Psoas muscle (tissue), 8 donors: ENCODE measurements at places on chromosomes 7 and 10. TPM values are rescaled to one million over a fixed set of nuclear protein-coding genes. Genes with fewer than 3 reads are reported as not detected.
A peak's percentile ranks its signal among the peaks of the same experiment; 100 is the strongest.

- no peaks in the 10 kb centered on the region for H3K4me1 ChIP-seq
- no peak overlapping the region for H3K4me3 ChIP-seq
Measured at GRCh38 chr7:91162436-91162835, 101.8 kb upstream of the FZD1 start.

- no peak overlapping the region for H3K27ac ChIP-seq
- no peak for DNase-seq
- no peak overlapping the region for H3K4me3 ChIP-seq
- H3K27me3 ChIP-seq: no peaks in the 10 kb centered on the region
Measured at GRCh38 chr7:107628461-107629064, 32.1 kb upstream of the SLC26A4 start.

The GSTO1 gene
- total RNA-seq: 222 TPM

GRCh38 chr10:24168258-24169170 lies 40.4 kb upstream of the KIAA1217 start:
- no peak overlapping the region for H3K4me3 ChIP-seq
- no peaks in the 10 kb centered on the region for H3K36me3 ChIP-seq
- peaks cover 10% of the 10 kb centered on the region for H3K4me1 ChIP-seq
- no peaks in the 10 kb centered on the region for H3K27me3 ChIP-seq
- DNase-seq: no peak

DNA sequence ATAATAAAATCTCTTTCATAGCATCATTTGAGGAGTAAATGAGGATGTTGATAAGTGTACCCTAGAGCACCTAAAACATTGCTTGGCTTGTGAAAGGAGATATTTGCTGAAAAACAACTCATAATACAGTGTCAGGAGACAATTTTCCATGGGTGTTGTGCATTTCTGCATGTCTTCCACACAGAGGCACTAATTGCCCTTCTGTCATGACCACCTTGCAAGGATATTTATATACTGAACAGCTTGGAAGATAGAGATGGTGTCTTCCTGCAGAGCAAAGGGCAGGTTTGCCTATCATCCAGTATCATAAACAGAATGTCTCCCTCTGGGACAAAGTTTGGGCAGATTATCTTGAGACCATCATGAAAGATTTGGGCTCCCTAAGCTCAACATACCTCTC lies 495.2 kb upstream of the LRRN3 start:
- no peaks in the 10 kb centered on the region for H3K4me1 ChIP-seq
- no peaks in the 10 kb centered on the region for H3K36me3 ChIP-seq
- H3K27ac ChIP-seq: no peak overlapping the region
- no peak for DNase-seq
- no peak overlapping the region for H3K4me3 ChIP-seq
- no peaks in the 10 kb centered on the region for H3K27me3 ChIP-seq

DNA sequence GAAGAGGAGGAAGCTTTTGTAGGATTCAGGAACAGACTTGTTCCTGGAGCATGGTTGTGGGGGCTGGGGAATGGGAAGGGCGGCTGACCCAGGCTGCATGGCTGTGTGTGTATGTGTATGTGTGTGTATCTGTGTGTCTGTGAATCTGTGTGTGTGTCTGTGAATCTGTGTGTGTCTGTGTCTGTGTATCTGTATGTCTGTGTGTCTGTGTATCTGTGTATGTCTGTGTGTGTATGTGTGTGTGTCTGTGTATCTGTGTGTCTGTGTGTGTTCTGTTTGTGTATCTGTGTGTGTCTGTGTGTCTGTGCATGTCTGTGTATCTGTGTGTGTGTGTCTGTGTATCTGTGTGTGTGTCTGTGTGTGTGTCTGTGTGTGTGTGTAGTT lies 6.6 kb upstream of the STX1A start:
- H3K36me3 ChIP-seq: no peaks in the 10 kb centered on the region
- no peaks in the 10 kb centered on the region for H3K4me1 ChIP-seq
- no peak overlapping the region for H3K27ac ChIP-seq
- no peaks in the 10 kb centered on the region for H3K27me3 ChIP-seq

DNA sequence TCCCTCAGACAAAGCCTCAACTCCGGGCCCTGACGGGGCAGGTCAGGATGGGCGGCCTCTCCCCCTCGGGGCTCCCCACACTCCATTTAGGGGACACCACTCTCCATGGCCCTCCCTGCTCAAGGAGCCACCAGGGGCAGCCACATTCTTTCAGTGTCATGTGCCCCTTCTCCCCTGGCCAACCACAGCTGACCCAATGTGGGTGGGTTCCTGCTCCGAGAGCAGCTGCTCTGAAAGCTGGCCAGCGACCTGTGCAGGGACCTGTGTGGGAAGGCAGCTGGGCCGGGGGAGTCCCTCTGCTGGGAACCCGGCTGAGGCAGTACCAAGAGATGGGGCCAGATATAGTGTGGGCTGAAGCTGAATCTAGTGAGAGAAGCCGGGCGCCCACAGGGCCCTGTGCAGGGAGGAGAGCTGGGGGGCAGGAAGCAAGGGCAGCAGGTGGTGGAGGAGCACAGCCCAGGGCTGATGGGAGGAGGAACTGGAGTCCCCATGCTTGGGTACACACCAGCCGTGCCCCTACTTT lies 40.6 kb upstream of the NPFFR1 start:
- H3K27me3 ChIP-seq: no peaks in the 10 kb centered on the region
- H3K4me3 ChIP-seq: peak overlapping the region; percentile 1
- peak overlapping the region; percentile 80 for H3K27ac ChIP-seq
- peaks cover 10% of the 10 kb centered on the region for H3K36me3 ChIP-seq
- DNase-seq: peak; percentile 71

GRCh38 chr7:121797657-121798452 lies 75.1 kb upstream of the PTPRZ1 start:
- no peaks in the 10 kb centered on the region for H3K4me1 ChIP-seq
- H3K36me3 ChIP-seq: no peaks in the 10 kb centered on the region
- H3K4me3 ChIP-seq: no peak overlapping the region

The INMT gene
- total RNA-seq: 7.6 TPM

The RRP12 gene
- total RNA-seq: 68.1 TPM

DNA sequence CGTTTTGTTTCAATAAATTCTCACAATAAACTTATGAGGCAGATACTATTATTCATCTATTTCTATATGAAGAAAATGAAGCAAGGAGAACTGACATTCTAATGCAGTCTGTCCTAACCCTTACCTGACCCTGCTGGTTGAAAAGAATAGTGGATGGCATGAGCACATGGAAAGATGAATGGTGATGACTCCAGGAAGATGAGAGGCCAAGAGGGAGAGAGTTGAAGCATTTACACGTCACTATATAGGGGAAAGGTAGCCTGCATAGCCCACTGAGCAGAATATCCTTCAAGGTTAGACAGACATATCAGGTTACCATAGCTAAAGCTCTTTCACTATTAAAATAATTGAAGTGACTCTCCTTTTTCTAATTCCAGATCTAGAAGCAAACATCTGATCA lies 163.9 kb upstream of the CDK1 start:
- peaks cover 8% of the 10 kb centered on the region for H3K4me1 ChIP-seq
- no peak overlapping the region for H3K4me3 ChIP-seq
- no peak for DNase-seq
- H3K27me3 ChIP-seq: no peaks in the 10 kb centered on the region
- H3K36me3 ChIP-seq: no peaks in the 10 kb centered on the region
- H3K27ac ChIP-seq: no peak overlapping the region

DNA sequence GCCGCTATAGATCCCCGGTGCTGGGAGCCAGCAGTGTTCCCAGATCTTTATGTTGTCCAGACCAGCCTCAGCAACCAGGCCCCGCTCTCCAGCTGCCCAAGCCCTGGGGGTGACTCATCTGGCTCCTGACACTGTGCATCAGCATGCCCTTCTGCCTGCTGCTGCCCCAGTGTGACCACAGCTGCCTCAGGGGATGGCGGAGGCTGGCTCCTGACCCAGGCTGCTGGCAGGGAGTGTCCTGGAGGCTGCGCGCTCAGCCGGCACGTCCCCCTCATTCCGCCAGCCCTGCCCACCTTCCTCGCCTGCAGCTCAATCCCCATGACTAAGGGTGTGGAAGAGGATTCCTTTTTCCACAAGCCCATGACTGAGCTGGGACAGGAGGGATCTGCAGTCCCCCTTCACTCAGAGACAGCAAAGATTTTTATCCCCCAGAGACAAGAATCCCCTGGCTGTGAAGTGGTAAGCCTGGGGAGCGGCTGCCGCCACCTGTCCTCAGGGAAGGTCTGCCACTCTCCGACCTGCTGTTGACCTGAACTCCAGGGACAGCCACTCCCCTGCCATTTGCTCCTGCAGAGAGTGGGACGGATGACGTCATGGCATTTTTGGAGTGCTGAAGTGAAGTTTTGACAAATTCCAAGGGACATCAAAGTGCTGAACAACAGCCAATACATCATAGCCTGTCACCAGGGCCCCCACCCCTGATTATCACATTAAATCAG lies 182.8 kb upstream of the BMPER start:
- H3K27ac ChIP-seq: peak overlapping the region; percentile 62
- peak overlapping the region; percentile 29 for H3K4me3 ChIP-seq
- DNase-seq: peak; percentile 43
- H3K36me3 ChIP-seq: no peaks in the 10 kb centered on the region

- H3K27ac ChIP-seq: no peak overlapping the region
- H3K4me1 ChIP-seq: no peaks in the 10 kb centered on the region
- H3K4me3 ChIP-seq: no peak overlapping the region
- H3K36me3 ChIP-seq: no peaks in the 10 kb centered on the region
- no peaks in the 10 kb centered on the region for H3K27me3 ChIP-seq
- no peak for DNase-seq
Measured at GRCh38 chr7:144885478-144885877, 49.6 kb upstream of the TPK1 start.

- no peaks in the 10 kb centered on the region for H3K36me3 ChIP-seq
- H3K4me3 ChIP-seq: no peak overlapping the region
- H3K4me1 ChIP-seq: no peaks in the 10 kb centered on the region
- no peak for DNase-seq
Measured at GRCh38 chr10:129241461-129241860, 225.6 kb upstream of the MGMT start.

The SLC16A9 gene
- 1.6 TPM for total RNA-seq

DNA sequence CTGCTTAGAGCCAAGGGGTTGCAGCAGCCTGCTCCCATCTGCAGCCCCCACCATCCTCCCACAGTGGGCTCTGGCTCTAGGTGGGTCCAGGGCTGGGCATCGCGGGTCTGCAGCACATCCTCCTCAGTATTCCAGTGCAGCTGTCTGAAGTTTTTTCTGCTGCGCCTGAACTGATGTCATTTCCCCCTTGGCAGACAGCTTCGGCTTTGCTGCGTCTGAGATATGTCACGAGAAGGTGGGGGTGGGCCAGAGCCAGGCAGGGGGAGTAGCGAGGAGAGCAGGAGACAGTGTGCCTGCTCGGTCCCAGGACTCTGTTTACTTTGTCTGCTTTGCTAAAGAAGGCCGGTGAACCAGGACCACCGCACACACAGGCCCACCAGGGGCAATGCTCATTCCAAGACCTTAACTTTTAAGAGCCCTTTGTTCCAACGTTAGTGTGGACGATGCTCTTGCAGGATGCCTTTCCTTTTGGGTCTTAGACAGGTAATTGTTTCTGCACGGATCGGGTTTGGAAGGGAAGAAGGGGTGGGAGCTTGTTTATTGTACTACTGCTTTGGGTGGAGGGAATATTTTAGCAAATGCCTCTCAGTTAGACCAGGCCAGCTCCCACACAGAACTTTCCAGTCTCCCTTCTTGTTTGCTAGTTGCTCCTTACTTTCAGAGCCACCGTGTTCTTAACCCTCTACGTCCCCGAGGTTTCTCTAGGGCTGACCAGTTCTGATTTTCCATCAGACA lies 32.4 kb downstream of the WBP1L start:
- no peaks in the 10 kb centered on the region for H3K27me3 ChIP-seq
- H3K4me1 ChIP-seq: peaks cover 75% of the 10 kb centered on the region
- DNase-seq: peak; percentile 93
- no peaks in the 10 kb centered on the region for H3K36me3 ChIP-seq

DNA sequence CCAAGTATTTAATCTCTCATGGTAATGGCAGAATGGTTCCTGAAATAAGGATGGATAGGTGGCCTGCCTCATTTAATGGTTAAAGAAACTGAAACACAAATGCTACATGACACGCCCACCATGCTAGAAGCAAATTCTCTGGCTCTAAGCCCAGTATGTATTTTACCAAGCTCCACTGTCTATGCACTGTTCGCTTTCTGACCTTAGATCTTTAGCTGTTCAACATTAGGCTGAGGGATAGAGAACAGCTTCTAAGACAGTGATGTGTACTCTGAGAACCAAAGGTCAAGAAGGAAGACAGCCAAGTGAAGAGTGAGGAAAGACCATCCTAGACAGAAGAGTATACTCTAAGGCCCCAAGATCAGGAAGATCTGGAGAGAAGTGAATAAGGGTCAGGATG lies 26.6 kb downstream of the FAM3C start:
- no peaks in the 10 kb centered on the region for H3K27me3 ChIP-seq
- no peak for DNase-seq
- H3K36me3 ChIP-seq: no peaks in the 10 kb centered on the region
- no peak overlapping the region for H3K4me3 ChIP-seq
- peaks cover 14% of the 10 kb centered on the region for H3K4me1 ChIP-seq

DNA sequence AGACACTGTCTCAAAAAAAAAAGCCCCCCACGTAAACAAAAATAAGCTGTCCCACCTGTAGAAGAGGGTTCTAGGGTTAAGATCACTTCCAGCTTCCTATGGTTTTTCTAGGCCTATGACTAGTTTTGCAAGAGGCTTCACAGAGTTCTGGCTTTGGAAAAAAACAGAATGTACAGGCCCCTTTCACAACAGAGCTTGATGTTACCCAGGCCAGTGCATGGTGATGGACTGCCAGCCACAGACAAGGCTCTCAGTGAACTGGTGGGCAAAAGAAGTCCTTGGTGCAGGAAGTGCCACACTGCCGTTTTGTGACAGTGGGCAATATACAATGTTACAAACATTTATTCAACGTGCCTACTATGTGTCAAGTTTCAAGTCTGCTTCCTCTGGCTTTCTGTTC lies 18.3 kb upstream of the EFCAB10 start:
- H3K4me1 ChIP-seq: peaks cover 4% of the 10 kb centered on the region
- H3K27ac ChIP-seq: no peak overlapping the region
- H3K27me3 ChIP-seq: no peaks in the 10 kb centered on the region

DNA sequence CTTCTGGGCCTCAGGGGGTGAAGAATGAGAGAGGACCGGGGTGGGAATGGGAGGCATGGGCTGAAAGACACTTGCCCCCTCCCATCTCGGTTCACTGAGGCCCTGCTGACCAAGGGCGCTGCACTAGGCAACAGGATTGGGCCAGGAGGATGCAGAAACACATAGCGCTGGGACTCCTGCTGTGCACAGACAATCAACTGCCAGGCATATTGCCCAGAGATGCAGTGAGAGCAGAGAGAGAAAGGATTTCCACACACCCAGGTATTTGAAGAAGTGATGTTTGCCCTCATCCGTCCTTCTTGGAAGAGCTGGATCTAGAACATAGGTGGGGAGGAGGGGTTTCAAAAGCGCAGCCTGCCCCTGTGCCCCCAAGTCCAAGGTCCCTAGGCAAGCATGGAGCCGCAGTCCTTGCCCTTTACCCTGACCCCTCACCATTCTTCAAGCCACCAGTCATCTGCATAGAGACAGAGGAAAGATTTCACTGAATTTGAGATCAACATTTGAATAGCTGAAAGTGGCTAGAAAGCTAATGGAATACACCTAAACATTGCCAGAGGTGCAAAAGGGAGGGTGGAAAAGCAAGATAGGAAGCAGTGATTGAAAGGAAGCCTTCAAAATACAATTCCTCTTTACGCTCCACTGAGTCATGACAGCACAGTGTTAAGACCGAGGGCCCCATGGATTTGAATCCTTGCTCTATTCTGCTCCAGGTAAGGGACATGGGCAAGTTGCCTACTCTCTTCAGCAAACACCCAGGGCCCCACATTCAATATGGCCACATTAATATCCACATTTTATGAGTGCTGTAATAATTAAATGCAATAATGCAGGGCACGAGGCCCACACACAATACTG lies 44.2 kb upstream of the TNS3 start:
- H3K4me3 ChIP-seq: no peak overlapping the region
- no peak for DNase-seq
- H3K27me3 ChIP-seq: no peaks in the 10 kb centered on the region
- no peak overlapping the region for H3K27ac ChIP-seq
